ENCODE measurements at places on chromosomes 12 and 14.

DNA sequence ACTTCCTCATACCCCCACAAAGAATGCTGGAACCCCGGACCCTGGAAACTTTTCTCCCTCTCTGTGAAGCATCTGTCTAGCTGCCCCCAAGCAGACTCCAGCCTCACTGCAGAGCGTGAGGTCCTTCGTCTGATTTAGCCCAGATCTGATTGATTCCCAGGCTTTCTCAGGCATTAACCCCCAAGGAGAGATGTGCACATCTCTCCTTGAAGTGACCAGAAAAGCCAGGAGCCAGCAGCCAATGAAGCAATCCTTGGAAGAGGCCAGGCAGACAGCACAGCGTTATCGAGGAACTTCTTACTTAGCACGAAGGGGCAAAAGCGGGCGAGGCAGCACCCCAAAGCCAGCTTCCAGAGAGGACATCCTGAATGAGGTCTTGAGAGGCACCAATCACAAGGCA, 100.7 kb downstream of the ZFP36L1 start:
- DNase-seq: no peak

GRCh38 chr12:130428116-130428515, 90.4 kb downstream of the PIWIL1 start:
- no peak for DNase-seq

GRCh38 chr14:68208626-68209317, 389.2 kb downstream of the RAD51B start:
- DNase-seq: peak; percentile 16

DNA sequence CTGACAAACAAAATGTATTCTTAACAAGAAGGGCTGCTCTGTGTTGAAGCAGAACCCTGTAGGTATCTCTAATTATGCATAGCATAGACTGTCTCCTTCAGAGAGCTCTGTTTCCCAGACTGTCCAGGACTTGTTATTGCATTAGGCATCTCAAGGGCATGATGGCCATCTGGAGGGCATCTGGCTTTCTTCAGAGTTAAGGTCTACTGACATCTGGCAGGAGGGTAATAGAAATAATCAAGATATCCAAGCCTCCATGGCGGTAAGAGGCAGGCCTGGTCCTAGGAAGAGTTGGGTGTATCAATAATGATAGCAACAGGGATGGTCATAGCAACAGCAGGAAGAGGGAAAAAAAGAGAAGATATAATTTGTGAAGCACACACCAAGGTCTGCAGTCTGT, 161.2 kb downstream of the TTC8 start:
- no peak for DNase-seq

- DNase-seq: no peak
These were observed 2.6 kb upstream of the PRKAB1 start for GRCh38 chr12:119665164-119665929.
